ENCODE measurements at places on chromosomes 7 and 10.

DNA sequence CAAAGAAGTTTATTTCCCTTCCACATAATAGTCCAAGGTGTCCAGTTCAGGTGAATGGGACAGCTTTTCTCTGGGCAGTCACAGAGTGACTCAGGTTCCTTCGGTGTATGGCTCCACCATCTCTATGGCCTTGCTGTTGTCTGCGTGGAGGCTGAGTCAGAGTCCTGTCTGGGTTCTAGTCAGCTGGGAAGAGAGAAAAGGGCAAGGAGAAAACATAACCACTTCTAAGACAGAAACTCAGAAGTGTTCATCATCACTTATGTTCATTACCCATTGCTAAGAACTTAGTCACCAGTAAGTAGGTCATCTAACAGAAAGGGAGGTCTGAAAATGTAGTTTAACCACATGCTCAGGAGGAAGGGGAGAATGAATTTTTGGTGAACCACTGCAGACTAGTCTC is 32.4 kb upstream of the CCDC7 start:
- peak; percentile 53 for DNase-seq

DNA sequence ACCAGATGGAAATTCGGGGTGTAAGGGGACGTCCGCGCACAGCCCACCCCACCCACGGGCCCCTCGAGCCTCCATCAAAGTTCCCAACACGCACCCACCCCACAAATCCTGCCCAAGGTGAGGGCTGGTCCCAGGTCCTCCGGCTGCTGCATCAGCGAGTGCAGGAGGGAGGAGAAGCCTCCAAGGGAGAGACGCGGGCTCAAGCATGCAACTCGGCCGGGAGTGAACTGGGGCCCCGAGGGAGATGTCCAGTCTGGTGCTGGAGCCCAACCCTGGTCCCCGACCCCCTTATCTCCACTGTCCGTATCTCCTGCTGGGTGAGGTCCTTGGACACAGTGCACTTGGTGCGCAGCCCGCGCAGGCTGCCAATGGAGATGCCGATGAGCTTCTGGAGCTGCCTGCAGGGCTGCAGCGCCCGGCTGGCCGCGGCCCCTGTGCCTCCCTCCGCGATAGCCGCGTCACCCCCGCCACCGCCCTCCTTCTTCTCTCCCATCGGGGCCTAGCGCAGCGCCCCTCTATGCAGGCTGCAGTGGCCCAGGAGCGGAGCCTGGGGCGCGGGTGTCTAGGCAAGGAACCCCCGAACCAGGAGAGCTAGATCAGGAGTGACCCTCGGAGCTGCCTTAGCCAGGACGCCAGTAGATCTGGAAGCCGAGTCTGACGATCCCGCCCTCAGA is 489.2 kb downstream of the ZNF33B start:
- no peak for DNase-seq

DNA sequence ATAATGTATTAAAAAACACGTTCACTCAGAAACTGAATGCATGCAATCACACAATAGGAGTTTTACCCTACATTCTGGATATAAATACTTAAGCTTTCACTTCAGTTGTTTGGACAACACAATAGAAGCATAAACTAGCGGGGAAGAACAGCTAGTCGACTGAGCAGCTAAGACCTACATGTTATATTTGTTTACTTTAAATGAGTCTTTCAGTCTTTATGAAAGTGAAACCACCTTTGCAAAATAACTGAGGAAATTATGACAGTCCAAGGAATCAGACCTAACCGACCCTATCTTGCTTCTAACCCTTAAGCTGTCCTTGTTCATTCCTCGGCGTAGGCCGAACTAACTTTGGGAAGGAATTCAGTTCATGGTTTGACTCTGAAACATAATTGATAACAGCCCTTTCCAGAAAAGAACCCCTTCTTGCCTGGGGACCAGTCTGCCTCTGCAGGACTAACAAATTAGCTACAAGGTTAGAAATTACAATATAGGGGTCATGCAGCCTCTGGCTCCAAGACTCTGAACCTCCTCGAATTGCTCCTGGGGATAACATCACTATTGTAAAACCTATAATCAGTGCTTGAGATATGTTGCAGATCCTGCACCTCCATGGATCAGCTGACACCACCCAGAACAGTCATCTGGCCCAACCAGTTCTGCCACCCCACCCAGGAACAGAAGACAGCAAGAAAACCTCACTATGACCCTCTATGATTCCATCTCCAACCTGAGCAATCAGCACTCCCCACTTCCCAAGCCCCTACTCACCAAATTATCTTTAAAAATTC is 185.1 kb upstream of the KLF6 start:
- no peak for DNase-seq

GRCh38 chr10:68105820-68106219 is 3.5 kb upstream of the MYPN start:
- no peak for DNase-seq

DNA sequence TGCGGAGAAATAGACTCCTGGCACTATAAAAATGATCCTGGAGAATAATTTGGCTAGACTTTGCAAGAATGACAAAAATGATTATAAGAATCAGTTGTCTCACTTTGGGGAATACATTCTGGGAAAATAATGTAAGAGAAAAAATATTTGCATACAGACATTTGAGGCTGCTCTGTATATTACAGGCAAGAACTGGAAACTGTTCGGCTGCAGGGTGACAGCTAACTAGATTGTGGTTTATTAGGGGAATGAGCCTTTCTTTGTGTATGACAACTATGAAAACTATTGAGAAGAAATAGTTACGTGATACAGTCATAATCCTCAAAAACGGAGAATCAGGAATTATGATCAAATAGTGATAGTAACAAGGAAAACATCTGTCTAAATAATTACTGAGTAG is 8.6 kb downstream of the TRIM56 start:
- DNase-seq = no peak

GRCh38 chr7:29135846-29136245 is 10.5 kb downstream of the CPVL start:
- DNase-seq = no peak

DNA sequence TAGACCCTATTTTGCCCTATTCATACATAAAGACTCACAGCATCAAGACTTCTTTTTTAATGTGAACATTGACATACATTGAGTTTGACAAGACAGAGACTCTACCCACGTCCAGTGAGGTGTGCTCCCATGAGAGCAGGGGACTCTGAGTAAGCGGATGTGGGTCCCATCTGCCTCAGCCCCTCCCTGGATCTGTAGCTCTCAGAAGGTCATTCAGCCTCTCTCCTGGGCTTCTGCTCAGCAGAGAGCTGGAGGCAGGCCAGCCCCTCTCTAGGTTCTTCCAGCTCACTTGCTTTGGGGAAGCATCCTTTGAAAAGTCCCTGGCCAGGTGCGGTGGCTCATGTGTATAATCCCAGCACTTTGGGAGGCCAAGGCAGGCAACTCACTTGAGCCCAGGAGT is 146.9 kb upstream of the ZMIZ1 start:
- no peak for DNase-seq

DNA sequence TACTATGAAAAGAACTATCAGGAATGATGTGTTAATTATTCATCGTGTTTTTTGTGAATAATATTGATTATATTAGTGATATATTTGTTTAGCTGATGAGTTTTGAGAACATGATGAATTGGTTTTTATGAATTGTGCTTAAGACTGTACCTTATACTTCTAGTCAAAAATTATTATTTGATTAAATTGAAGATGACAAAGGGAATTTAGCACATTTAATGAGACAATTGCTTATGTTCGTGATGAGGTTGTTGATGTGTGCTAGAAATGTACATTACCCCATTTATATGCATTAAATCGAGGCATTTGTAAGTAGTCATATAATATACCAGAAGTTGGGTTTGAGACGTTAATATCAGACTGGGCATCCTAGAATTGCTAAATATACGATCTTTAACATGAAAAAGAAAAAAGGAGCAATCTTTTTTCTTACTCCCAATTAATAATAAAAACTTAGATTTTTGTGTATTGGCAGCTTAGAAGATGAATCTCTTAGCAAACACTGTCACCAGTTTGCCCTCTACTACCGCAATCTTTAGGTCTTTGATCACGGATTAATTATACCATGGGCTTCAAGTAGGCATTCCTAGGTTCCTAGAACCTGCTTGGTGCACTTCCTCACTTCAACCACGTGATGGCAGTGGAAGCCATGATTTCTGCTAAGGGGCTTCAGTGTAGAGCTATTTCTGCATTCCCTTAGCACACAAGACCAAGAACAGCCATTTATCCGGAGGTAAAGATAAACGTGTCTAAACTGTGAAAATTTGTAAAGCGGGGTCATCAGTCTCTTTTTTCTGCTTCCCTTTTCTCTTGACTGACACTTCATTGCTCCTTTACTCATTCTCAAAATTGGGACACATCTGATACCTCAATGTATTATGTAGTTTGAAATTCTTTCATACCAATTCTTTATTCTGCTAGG is 1.6 kb downstream of the KLHDC10 start:
- peak; percentile 53 for DNase-seq

DNA sequence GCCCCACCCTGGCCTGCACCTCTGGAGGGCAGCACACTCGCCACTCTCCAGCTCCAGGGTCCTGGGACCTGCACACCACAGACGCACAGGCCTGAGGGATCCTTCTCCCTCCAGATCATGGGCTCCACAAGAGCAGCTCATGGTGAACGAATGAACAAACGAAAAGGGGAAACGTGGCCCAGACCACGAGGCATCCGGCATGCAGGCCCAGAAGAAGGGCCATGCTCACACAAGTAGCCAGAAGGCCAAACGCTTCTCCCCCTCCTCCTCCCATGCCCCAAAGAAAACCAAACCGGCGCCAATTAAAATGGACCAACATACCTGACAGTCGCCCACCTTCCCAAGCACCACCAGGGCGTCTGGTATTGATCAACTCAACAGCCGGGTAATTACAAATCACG is 30.4 kb downstream of the MAD1L1 start:
- DNase-seq = no peak

- DNase-seq = peak; percentile 37
Observed at GRCh38 chr7:4683043-4683883, 1.2 kb downstream of the FOXK1 start.

- no peak for DNase-seq
Observed at GRCh38 chr10:132328106-132328505, 3.9 kb upstream of the LRRC27 start.

GRCh38 chr10:13816195-13816925 is 229.6 kb downstream of the PRPF18 start:
- DNase-seq = no peak

DNA sequence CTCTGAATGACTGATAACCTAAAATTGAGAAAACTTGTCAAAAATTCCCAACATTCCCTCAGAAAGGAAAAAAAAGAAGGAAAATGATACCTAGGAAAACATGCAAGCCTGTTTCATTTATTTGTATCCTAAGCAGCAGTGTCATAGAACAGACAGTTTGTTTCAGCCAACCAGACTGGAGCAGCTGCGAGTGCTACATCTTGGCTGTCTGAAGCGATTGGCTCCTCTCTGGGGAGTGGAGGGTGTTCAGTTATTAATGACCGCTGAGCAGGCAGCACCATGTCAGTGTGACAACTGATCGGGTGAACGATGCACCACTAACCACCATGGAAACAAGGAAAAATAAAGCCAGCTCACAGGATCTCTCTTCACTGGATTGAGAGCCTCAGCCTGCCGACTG is at the start of gene LRRN3:
LRRN3 (plus strand) TSS at position 282 of the 400 bp plus-strand sequence. CDS start 31,646 bp downstream, outside the sequence.
- DNase-seq = peak; percentile 64

- DNase-seq = no peak
Observed at GRCh38 chr10:93280699-93281366, 201.3 kb downstream of the MYOF start.

DNA sequence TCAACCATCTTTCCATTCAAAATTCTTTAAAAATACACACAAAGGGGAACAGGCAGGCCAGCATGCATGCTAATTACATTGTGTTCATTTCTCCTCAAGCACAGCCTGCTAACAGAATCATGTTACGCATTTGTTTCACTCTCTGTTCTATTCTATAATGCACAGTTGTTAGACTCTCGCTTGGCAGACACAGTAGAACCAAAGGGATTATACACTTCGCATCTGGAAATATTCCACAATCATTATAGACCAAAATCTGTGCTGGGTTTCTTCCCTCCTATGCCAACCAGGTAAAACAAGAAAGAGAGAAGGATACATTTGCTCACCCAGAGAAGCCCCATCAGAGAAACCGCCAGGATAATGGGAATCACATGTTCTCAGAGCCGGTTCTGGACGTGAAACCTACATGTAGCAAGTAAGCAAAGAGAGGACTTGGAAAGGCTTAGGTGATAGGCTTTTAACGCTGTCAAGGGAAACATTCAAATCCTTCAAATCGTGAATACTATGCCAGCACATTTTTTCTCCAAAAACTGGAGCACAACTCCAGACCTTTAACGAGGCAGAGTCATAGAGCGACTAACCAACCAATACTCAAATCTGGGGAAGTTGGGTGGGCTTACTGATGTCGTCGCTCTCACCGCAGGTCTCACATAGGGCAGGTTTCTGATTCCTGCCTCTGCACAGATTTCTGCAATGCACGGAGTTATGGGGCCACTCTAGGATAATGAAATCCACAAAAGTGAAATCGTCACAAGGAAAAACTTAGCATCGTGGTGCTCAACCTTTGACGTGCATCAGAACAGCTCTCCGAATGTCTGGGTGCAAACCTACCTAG is 380.5 kb upstream of the AUTS2 start:
- no peak for DNase-seq

- no peak for DNase-seq
Observed at GRCh38 chr7:2792856-2793487, 51.1 kb downstream of the GNA12 start.

All from stimulated activated naive CD8-positive, alpha-beta T cell treated with anti-CD3 and anti-CD28 coated beads, Interleukin-15, Interleukin-2, amounts not matched to agents 100 U/mL and 50 U/mL, for 24 hours (primary cell).